ENCODE measurements at places on chromosomes 13 and 19. TPM values are rescaled to one million over a fixed set of nuclear protein-coding genes. Genes with fewer than 3 reads are reported as not detected.
A peak's percentile ranks its signal among the peaks of the same experiment; 100 is the strongest.

SIGLEC5 gene
- 0.13 TPM for total RNA-seq

DCUN1D2 gene
- 13.1 TPM for total RNA-seq

CPB2 gene
- not detected for total RNA-seq

TPTE2 gene
- 0.09 TPM for total RNA-seq

NUFIP1 gene
- 4.3 TPM for total RNA-seq

GRCh38 chr19:35318679-35319448 is 10.1 kb upstream of the CD22 start:
- peak; percentile 23 for DNase-seq

- DNase-seq: no peak
These were observed 38.3 kb downstream of the RAB20 start for GRCh38 chr13:110523180-110523579.

DNA sequence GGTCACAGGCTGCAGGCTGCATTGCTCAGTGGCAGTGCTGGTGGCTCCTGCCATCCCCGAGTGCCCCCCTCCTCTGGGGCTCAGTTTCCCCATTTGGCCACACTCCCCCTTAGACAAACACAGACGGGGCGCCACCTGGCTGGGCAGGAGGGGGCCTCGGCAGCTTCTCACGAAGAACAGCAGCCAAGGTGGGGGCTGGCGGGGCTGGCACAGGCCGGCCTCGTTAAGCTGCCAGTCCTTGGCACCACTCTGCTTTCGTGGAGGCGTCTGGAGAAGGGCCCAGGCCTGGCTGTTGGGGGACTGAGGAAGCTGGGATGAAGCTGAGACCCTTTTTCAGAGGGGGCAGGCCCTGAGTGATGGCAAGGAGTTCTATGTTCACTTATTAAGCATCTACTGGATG is 3.7 kb upstream of the ZNRF4 start:
- DNase-seq: no peak

DNA sequence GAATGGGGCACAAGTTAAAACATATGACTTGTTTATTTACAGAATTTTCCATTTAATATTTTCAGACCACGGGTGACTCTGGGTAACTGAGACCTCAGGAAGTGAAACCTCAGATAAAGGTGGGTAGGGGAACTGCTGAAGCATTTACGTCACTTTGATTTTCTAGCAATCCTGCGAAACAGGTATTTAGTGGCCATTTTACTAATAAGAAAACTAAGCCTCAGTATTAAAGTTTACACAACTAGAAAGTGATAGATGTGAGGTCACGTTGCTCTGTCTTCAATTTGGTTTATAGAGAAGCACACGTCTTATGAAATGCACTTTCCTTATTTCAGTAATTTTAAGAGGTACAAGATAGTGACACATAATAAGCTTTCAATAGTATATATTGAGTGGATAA is 402.8 kb downstream of the FGF9 start:
- no peak for DNase-seq
